ENCODE measurements at places on chromosomes 4 and X.
A peak's percentile ranks its signal among the peaks of the same experiment; 100 is the strongest.

DNA sequence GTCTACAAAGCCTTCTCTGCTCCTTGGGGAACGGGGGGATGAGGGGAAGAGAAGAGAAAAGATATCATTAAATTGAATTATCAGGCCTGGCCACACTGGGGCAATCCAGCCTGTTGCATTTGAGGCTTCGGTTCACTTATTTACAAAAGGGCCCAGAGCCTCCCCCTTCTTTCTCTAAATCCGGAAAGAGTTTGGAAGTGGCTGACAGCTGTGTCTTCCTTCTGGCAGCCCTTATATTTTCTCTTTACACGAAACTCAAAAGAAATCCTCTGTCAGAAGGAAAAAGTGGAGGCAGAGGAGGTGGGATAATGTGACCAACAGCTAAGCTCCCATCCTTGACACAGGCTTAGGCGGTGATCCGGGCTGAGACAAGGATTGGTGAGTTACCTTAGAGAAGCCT lies 158.3 kb upstream of the TAPT1 start:
- no peak for DNase-seq

DNA sequence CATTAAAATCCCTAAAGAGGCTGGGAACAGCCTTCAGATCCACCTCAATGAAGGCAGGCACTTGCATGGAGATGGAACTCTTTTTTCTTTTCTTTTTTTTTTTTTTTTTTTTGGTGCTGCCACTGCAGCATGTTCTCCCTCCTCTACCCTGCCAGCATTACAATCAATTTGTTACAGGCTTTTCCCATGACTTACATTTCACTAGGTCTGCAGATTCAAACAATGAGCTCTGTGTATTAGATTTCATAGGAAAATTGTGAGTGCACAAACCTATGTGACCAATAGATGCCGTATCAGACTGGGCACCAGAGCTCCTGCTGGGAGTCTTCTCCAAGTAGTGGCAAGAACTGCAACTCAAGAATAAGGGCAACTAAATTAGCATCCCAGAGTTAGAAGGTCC lies 63.8 kb upstream of the GABRQ start:
- DNase-seq = no peak

GRCh38 chrX:55039471-55039870 lies 8.7 kb upstream of the ALAS2 start:
- DNase-seq = no peak

DNA sequence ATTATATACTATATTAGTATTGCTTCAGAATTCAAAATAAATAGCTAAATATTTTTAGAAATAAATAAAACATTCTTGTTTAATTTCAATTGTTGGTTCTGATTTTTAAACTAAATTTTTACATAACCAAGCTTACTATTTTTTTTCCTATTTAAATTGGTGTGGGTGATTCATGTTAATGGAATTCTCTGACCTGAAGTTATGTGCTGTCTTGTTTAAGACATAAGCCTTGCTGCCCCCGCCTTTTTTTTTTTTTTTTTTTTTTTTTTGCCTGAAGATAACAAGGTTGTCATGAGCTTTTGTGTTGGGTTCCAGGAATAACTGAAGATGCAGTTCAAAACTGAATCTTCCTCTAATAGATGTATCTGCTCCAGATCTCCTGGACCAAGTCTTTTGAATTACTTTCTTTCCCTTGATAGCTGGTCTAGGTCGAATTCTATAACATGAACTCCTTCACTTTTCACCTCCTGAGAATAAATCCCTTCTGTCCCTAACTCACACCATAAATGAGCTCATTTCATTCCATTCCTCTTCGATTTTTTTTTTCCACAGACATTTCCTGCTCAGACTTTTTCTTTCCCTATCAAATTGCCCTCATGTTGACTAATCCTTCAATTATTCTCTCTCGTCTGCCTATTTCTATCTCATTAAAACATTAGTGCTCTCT lies 261.5 kb upstream of the FTHL17 start:
- no peak for DNase-seq

DNA sequence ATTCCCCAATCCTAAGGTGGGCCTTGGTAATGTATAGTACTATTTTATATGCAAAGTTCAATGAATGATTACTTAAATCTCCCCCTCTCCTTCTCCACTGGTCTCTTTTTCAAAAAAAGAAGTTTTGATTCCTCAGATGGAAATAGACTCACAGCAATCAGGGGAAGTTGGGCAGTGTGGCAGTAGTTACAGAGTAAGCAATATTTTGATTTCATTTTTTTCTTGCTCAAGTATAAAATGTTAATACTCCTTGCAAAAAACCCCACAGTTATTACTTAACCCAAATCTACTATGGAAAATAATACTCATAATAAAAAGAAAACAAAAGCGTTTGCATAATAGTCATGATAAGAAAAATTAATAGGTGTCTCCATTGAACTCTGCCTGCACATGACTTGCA lies 56.9 kb upstream of the CXCL8 start:
- no peak for DNase-seq

DNA sequence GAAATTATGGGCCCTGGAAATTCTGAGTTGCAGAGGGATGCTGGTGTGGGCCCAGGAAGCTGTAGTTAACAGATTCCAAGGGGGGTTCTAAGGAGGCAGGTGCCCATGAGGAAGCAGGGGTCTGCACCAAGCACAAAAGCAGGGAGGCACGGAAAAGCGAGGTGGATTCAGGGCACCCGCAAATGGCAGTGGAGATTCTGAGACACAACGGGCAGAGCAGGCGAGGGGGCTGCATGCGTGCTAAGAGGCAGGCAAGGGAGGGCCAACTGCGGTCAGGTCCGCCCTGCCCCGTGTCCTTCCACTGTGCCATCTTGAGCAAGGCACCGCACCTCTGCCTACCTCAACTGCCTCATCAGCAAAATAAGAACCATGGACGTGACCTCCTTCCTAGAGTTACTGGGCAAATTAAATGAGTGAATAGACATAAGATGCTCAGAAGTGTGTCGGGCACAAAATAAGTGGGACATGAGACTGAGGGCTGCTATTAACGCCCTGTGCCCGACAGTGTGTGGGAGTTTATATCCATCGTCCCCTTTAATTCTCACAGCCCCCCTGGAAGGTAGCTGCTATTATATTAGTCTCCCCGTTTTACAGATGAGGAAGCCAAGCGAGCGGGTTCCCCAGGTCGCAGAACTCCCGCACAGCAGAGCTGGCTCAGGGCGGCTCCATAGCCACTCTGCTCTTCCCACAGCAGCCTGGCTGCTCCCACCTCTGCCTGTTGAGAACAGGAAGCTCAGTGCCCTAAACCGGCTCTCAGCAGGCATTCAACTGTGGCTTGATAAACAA lies 67.6 kb downstream of the PPP2R2C start:
- no peak for DNase-seq

GRCh38 chrX:31280580-31280979 lies 208.7 kb upstream of the FTHL17 start:
- no peak for DNase-seq

GRCh38 chr4:186297013-186297645 lies 31.1 kb downstream of the F11 start:
- DNase-seq = peak; percentile 46

DNA sequence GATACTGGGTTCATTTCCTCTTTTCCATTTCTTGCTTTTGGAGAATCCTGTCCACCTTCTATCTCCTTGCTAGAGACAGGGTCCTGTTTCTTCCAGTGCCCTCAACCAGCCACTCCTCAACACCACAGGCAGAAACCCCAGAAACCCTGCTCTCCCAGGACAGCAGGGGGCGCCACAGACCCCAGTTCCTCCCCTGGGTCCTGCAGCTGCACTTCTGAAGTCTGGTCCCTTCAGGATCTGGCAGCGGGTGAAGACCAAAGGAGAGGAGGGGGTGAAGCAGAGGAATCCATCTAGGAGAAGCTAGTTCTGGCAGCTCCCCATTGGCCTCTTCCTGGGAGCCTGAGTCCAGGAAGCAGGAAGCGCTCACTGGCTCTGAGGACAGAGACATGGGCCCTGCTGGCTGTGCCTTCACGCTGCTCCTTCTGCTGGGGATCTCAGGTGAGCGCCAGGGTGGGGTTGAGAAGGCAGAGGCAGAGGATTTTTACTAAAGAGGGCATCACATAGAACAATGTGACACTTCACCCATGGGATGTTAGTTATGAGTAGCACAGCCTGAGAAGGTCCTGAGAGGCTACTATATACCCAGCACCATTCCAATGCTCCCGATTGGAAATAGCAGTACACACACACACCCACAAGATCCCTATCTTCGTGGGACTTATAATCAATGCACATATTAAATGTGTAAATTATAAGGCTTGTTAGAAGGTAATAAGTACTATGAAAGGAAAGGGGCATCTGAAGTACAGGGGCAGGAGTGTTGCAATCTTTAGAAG lies at the start of gene PRSS48:
Gene PRSS48 (plus strand): TSS at position 375 of the 776 bp plus-strand sequence. CDS start 12 bp downstream, at position 387.
- peak; percentile 68 for DNase-seq

GRCh38 chr4:104507112-104507511 lies 12.4 kb upstream of the CXXC4 start:
- DNase-seq = no peak

DNA sequence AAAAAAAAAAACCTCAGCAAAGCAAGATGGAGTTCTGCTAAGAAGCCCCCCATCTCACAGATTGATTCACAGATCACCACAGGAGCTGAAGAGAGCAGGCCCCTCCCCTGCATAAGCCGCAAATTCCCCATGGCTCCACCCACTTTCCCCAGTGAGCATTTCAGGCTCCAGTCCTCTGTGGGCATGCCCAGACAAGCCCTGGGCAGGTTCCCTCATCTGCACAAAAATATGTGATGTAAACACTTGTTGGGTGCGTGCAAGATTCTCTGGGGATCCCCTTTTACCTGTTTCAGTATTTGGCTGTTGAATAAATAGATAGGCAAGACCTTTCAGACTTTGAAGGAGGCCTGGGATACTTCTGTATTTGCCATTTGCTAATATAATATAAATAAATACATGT lies 514.3 kb downstream of the PCDH7 start:
- no peak for DNase-seq

DNA sequence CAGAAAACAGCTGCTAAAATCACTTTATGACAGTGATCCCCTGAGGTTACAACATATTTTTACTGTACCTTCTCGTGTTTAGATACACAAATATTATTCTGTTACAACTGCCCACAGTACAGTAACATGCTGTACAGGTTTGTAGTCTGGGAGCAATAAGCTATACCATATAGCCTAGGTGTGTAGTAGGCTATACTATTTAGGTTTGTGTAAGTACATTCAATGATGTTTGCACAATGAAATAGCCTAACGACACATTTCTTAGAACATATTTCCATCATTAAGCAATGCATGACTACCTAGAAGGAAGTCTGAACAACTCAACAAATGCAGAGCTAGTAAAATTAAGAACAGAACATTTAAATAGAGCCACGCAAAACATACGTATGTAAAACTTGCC lies 112.7 kb downstream of the ZAR1 start:
- DNase-seq = no peak

DNA sequence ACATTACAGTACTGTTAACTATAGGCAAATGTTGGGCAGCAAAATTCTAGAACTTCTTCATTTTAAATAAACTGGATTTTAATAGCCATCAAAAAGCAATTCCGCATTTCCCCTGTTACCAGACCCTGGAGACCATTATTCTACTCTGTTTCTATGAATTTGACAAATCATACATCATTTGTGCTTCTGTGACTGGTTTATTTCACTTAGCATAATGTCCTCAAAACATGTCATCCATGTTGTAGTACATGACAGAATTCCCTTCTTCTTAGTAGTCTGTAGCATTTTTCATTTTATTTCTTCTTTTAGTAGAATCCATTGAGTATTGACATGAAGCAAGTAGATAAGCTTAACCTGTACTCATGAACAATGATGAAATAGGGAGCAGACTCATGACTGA lies 59.4 kb upstream of the PPP4R3C start:
- no peak for DNase-seq

DNA sequence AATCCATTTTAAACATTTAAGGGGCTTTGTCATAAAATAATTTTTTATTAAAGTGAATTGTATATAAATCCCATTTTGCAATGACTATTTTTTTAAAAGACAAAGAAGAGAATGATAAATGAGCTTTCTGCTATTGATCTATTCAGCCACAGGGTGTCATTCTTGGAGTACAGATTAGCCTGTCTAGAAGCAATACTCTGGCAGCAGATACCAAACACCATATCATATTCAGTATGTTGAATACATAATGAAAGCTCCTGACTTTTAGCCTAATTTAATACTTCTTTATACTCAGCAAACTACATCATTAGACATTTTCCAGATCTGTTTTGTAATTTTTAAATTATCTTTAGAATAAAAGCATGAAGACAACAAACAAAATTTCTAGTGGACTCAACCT lies 496.3 kb downstream of the PDGFC start:
- DNase-seq = peak; percentile 11

DNA sequence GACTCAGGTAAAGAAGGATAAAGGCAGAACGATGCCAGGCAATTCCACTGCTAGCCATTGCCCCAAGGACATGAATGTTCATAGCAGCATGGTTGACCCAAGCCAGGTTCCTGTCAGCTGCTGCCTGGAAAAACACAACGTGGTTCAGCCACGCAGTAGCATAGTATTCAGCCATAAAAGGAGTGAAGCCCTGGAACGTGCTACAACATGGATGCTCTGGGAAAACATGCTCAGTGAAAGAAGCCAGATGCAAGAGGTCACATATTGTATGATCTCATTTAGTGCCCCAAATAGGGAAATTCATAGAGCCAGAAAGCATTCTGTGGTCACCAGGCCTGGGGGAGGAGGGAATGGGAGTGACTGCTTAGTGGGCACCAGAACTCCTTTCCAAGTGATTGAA lies 129.8 kb downstream of the GPR143 start:
- DNase-seq = no peak

GRCh38 chrX:44088510-44089144 lies 115.4 kb upstream of the NDP start:
- DNase-seq = no peak

- peak; percentile 74 for DNase-seq
These were observed 28.8 kb downstream of the PPP2R3B start for GRCh38 chrX:357693-358471.

DNA sequence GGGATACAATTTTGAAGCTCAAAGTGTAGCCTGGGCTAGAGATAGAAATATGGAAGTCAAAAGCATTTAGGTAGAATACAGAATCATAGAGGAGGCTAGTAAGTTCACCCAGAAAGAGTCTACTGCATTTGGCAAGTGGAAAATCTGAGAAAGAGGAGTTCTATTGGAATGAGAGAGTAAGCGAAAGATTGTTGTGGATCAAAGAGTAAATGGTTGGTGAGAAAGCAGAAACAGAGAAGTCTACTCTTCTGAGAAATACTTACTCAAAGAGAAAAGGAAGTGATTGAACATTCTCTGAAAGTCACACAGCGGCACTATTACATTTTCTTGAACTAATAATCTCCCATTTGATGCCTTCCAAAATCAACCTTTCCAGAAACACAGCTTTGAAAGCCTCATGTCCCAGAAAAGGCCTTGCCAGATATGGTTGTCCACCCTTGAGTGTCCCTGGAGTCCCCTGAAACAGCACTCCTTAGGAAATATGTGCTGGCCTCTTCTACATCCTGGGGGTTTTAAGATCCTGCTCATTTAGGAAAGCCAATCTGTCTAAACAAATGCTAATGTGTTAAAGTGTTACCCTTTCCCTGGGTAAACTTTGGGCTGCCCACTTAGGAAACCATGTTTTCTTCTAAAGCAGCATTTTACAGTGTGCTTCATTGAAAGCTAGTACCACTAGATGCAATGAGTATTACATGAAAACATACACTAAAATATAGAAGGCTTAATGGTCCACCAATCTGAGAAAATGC lies 132.6 kb downstream of the INPP4B start:
- peak; percentile 14 for DNase-seq

- no peak for DNase-seq
These were observed 170.1 kb downstream of the CCNG2 start for GRCh38 chr4:77327151-77327550.

Data from activated CD4-positive, alpha-beta T cell treated with anti-CD3 and anti-CD28 coated beads, Interleukin-2, Interleukin-6, amounts not matched to agents 100 ng/mL and 50 ng/mL, durations not matched to agents 16 hours and 8 hours (primary cell).